Activated CD4-positive, alpha-beta T cell treated with anti-CD3 and anti-CD28 coated beads for 24 hours (primary cell): ENCODE measurements at places on chromosomes 7 and 10.

DNA sequence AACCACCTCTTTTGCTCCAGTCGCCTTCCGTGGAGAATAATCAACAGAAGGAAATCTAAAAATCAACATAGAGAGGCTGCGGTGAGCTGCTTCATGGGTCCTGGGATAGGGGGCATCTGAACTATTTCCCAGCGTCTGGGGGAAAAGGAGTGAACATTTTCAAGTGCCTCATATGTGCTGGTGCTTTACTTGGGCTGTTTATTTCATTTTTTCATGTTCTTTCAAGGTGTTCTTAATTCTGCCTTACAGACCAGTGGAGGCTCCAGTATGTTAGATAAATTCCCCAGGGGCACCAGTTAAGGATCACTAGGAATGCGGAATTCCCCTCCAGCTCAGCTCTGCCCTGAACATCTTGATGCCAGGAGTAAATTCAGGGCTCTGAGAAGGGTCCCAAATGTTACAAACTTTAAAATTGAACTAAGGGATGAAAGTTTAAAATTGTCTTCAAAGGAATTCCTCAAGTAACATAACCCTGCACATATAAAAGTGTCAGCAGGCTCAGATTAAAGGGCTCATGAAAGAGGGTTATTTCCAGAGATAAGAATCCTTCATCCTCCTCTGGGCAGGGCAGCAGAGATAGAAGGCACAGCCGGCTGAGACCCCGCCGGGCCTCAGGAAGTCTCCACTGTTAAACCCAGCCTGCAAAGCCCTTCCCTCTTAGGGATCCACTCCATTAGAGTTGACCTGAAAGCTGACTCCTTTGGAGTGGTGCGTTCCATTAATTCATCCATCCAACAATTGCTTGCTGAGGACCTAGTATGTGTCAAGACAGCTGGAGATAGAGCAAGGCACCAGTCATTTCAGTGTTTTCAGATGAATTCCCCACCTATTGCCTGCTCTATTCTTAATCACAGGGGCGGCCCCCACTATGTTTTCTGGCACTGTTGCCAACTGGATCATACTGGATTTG, 345.8 kb downstream of the KCNMA1 start:
- no peak for DNase-seq

DNA sequence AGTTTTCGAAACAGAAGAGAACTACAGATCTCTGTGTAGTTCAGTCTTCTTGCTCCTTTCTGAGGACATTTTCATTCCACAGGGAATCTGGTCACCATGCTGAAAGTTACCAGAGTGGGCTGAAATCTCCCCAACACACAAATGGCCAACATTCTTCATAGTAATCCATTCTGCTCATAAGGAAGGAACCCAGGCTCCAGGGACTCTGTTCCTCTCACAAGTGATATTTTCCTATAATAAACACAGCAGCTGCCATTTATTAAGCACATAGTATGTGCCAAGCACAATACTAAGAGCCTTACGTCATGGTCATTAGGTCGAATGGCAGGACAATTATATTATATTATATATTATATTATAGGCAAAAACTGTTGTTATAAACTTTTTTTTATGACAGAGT, 109.8 kb downstream of the RAB11FIP2 start:
- DNase-seq, result no peak

GRCh38 chr10:119642556-119643111, 8.5 kb upstream of the BAG3 start:
- DNase-seq, result no peak

DNA sequence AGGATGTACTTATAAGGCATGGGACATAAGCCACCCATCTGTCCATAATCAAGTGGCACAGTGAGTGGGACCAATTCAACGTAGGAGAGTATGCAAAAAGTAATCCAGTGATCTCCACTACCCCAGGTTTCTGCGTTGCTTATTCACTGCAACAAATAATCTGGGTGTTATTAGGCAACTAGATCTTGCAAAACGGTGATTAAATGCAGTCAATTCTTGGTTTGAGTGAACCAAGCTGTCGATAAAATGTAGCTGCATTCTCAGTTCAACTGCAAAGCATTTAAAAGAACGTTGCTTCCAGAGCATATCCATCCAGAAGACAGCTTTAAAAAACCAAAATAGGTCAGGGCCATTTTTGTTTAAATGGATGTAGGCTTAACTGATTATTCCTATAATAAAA, 5.0 kb downstream of the LSMEM1 start:
- DNase-seq, result no peak

DNA sequence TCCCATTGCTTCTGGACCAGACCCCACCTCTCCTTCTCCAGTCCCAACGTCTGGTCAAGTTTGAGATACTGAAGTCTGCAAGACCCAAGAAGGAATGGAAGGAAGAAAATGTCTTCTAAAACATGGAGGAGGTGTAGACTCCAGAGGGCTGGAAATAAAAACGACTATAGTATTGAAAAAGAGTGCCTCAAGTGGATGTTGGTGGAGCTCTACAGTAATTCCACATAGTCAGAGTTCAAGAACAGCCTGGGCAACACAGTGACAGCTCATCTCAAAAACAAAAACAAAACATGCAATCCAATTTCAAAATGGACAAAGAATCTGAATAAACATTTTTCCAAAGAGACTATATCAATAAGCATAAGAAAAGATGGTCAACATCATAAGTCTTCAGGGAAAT, 2.3 kb upstream of the PCGF6 start:
- no peak for DNase-seq

- DNase-seq, result no peak
These were observed 286.2 kb downstream of the PLXNA4 start for GRCh38 chr7:132290021-132290420.

- no peak for DNase-seq
These were observed 79.7 kb downstream of the LHPP start for GRCh38 chr10:124541076-124541903.

DNA sequence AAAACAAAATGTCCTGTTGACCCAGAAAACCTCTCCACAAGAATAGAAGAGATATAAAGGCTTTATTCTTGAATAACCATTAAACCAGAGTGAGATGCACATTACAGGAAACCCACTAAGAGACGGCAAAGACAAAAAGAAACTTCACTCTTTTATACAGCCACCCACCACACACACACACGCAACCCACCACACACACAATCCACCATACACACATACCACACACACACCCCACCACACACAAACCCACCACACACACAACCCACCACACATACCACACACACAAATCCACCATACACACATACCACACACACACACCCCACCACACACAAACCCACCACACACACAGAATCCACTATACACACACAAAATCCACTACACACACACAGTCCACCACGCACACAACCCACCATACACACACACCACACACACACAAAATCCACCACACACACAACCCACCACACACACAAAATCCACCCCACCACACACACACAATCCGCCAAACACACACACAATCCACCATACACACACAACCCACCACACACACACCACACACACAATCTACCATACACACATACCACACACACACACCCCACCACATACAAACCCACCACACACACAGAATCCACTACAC, 9.5 kb upstream of the REPIN1 start:
- no peak for DNase-seq

DNA sequence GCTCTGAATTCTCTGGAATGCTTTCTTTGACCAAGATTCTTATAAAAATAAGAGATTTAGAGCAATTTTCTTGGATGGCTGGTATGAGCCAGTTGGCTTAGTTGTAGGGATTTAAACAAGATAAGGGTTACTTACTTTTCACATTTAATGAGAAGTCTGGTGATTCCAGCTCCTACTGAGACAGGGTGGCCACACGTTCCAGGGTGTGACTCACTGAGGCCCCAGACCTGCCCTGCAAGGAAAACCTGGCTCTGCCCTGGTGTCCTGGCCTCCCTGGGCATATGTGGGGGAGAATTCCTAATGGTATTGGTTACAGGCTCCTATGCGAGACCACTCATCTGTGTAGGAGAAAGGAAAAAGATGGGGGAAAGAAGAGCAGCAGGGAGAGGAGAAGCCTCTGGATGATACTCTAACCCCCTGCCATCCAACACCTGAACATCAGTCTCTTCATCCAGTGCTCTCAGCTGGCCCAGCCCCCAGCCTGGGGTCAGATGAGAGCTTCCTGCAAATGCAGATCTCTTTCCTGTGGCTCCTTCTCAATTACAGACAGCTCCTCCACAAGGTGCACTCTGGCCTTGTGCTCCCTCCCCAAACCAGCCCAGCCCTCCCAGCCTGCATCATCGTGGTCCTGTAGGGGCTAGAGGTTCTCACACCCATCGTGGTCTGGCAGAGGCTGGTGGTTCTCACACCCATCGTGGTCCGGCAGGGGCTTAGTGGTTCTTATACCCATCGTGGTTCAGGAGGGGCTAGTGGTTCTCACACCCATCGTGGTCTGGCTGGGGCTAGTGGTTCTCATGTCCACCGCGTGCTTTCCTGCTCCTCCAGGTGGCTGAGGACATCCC, 139.9 kb downstream of the EGFR start:
- no peak for DNase-seq

DNA sequence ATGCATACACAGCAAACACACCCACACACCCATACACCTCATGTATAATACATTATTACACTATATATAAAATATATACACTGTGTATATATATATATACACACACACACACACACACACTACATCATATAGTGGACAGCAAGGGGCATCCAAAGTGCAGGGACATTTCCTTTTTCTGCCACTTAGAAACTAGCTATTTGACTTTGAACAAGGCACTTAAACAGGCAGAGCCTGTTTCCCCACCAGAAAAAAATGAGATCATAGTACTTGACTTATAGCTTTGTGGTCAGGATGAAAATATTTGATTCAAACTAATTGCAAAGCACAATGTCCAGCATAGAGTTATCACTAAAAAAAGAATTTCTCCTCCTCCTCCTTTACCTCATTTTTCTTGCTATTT, 254.3 kb upstream of the NPVF start:
- no peak for DNase-seq

DNA sequence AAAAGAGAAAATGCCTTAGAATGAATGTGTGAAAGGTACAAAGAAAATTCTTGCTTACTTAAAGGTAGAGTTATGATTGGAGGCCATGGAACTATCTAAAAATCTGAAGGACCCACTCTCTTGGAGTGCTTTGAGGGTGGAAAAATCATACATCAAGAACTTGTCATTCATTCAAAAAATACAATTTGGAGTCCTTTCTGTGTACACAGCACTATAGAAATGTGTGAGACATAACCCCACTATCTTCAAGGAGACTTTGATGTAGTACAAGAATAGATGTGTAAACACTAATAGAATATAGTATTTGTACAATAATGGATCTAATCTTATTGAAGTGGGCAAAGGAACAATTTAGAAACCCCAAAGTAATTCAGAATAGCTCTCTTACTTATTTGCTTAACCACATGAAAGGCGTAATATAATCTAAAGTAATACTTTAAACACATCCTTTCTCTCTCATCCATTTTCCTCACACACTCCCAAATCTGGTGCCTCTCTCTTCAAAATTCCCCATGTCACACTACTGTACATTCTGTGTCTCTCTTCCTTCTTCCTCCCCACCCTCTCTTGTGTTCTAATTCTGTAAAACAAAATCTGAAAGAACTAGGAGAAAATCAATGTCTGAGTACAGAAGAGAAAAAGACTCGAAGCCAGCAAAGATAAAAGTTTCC, 166.7 kb downstream of the DNAJB9 start:
- no peak for DNase-seq

- peak; percentile 25 for DNase-seq
These were observed 479 bp downstream of the PNPLA8 start for GRCh38 chr7:108525327-108525984.

- DNase-seq, result no peak
These were observed 70.7 kb upstream of the EZH2 start for GRCh38 chr7:148954766-148955165.

- DNase-seq, result no peak
These were observed 84.0 kb upstream of the PPP1R17 start for GRCh38 chr7:31603046-31603445.

GRCh38 chr7:46163246-46163645, 242.2 kb upstream of the IGFBP3 start:
- DNase-seq, result no peak

DNA sequence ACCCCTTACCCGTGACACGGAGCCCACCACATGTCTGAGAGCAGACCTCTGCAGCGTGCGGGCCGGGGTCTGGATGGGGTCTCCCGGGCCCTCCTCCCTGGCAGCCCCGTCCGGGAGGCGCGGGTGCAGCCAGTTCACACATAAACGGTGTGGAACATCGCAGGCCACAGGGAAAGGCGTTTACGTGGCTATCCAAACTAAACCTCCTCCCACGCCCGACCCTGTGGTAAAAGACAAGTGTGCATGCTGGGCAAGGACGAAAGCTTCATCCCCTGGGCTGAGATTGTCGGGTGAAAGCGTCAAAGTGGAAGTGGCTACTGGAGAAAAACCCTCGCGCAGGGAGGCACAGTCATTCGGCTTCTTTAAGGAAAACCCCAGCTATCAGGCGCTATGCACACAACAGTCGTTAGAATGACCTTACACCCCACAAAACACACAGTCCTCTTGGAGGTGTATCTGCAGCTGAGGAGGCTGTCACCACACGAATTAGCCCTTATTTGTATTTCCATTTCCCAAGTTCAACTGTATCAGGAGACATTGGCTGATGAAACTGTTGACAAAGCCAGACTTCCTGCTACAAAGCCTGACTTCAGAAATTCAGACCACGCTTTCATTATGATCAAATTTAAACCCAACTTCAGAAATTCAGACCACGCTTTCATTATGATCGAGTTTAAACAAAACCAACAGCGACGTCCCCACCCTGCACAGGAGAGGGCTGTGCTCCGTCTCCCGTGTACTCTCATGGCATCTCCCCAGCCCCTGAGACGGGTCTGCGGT, 15.3 kb downstream of the GPER1 start:
- DNase-seq, result no peak

GRCh38 chr7:117114272-117114671, 161.0 kb downstream of the ST7 start:
- no peak for DNase-seq

GRCh38 chr10:128180843-128181242, 54.6 kb upstream of the MKI67 start:
- DNase-seq, result no peak

DNA sequence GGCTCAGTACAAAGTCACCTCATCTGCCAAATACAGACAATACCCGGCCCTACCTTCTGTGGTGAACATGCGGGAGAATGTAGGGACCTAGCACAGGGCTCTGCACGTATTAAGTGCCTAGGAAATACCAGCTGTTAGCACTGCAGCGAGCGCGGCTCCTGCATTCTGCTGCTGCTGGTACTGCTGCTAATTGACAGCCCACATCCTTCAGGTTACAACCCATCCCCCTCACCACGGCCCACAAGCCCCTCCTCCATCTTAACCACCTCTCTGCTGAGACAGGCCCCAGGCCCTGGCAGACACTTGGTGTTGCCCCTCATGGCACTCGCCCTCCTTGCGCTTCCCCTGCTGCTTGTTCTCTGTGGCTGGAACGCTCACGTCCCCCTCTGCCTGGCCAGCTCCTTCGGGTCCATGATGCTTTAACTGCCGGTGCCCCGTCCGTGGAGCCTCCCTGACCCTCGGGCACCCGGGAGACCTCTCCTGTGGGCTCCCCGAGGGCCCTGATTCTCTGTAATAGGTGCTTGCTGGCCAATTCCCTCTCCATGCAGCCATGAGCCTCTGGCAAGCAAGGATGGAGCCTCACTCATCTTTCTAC, 53.3 kb upstream of the LOXL4 start:
- DNase-seq, result no peak

- DNase-seq, result no peak
These were observed 123.9 kb downstream of the PRKAG2 start for GRCh38 chr7:151752816-151753595.

- DNase-seq, result no peak
These were observed 75.6 kb downstream of the GRM8 start for GRCh38 chr7:127177156-127177555.
